ENCODE measurements at places on chromosomes 4 and X.

- no peak for DNase-seq
These were observed 120.1 kb downstream of the MANBA start for GRCh38 chr4:102640669-102641068.

GRCh38 chr4:149549911-149550310, 265.7 kb downstream of the IQCM start:
- DNase-seq: no peak

GRCh38 chrX:20680998-20681397, 414.3 kb upstream of the RPS6KA3 start:
- no peak for DNase-seq

- DNase-seq: peak; percentile 48
These were observed 49.2 kb upstream of the PRSS48 start for GRCh38 chr4:151227731-151228130.

DNA sequence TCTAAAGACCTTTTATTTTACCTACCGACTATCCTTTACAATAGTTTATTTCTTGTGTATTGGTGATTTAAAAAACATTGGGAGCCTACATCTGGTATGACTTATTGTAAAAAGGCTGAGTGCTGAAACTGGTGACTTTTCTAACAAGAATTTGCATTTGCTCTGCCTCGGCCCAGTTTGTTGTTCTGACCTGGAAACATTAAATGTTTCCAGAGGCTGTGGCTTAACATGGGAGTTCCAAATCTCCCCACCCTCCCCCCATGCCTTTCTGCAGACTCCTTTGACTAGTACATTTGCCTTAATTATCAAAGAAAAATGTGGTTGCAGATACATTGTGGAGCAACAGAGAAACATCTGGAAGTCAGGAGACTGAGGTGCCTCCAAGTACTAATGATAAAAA, 39.8 kb downstream of the SPCS3 start:
- peak; percentile 90 for DNase-seq

- no peak for DNase-seq
These were observed 107.1 kb upstream of the BMPR1B start for GRCh38 chr4:94650690-94651089.

DNA sequence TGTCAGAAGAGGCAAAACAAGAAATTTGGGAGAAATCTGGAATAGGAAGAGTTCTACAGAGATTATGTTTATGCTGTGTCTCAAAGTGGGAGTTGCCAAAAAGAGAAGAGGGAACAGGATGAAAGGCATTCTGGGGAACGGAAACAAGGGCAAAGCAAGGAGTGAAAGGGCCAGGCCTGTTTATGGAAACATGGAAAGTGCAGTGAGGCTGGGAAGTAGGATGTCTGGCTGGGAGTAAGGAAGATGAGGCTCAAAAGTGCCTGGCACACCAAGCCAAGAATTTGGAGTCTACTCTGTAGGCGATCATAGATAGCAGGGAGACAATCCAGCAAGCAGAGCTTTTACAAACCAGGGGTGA, 1.8 kb upstream of the CUL4B start:
- DNase-seq: no peak

DNA sequence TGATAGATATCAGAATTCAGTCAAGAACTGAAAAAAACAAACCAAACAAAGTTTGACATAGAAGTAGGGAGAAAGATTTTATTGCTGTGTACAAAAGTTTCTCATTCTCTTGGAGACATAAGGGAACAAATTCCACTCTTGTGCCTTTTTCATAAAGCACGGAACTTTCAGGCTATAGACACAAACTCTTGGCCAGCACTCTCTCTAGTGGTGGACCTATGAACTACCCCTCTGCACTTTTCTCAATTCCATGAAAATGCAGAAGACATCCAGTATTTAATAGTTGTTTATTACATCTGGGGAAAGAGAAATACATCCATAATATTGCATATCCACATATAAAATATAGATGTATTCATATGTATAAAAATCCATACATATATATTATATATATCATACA, 291.6 kb upstream of the HS3ST1 start:
- no peak for DNase-seq

DNA sequence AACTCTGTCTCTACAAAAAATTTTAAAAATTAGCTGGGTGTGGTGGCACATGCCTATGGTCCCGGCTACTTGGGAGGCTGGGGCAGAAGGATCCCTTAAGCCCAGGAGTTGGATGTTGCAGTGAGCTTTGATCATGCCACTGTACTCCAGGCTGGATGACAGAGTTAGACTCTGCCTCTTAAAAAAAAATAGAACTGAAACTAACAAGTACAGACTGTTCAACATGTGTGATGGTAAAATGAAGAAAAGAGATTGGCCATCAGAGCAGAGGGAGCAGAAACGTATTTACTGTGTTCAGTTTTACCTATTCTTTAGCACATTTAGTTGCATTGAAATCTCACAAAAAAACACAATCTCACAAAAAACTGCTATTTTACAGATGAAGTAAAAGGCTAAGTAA, 77.9 kb upstream of the NAP1L5 start:
- no peak for DNase-seq

GRCh38 chr4:61555789-61556188, 355.7 kb downstream of the ADGRL3 start:
- DNase-seq: no peak

DNA sequence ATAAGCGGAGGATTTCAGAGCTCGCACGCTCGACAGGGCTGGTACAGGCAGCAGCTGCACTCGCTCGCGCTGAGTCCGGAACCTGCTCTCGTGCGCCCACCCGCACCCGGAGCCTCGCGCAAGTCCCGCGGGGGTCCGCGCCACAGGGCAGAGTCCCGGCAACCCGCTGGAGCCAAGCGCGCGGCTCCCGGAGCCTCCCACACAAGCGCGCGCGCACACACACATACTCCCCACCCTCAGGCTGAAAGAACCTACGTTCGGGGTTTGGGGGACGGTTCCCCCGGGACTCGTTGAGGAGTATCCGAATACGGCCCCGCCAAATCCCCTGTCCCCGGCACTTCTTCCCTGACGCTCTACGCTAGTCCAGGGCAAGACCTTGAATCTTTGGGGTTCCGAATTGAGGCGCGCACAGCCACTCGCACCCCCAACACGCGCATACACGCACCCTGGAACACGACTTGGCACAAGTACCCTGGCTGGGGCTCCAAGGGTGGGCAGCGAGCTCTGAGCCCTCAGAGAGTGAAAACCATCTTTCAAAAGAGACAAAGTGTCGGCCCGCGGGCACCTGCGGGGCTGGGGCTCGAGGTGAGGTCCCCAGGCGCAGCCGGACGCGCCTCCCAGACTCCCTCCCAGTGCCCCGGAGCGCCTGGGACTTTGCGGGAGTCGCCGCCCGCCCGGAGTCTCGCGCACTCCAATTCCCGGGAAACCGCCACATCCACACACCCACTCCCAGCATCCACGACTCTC, 952 bp downstream of the ANOS1 start:
- no peak for DNase-seq

GRCh38 chrX:54695816-54696487, 102.1 kb downstream of the ITIH6 start:
- no peak for DNase-seq

GRCh38 chr4:54067166-54067565, 2.8 kb upstream of the CHIC2 start:
- peak; percentile 80 for DNase-seq

- no peak for DNase-seq
These were observed 50.7 kb downstream of the SNX12 start for GRCh38 chrX:71017396-71017939.

- no peak for DNase-seq
These were observed 239.1 kb downstream of the CHM start for GRCh38 chrX:85808217-85808616.

DNA sequence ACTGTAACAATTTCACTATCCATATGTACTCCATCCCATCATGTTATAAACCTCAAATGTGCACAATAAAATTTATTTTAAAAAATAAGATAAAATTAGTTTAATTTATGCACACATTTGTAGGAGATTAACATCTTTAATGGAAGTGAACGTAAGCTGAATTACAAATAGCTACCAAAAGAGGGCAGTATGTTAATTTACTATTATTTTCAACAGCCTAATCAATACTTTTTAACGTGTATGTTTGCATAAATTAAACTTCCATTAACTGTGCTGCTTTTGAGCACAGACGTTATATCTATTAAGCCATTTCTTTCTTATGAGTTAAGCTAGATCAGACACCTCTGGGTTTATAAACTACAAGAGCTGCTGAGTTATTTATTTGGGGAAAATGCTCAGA, 56.5 kb upstream of the PHKA2 start:
- no peak for DNase-seq

DNA sequence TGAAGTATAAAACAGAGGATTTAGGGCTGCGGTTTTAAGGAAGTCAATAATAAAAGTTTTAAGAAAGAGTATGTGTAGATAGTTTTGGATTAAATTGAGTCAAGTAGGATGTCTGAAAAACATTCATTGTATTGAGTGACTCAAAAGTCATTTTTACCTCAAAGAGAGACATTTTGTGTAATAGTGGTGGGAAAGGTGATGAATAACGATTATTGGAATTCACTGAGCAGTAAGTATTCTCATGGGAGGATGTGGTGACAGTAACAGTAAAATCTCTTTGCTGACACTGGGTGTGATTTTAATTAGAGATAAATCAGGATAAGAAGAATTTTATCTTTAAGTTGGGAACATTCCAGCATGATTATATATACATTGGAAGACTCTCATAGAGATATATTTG, 233.6 kb downstream of the PDHA2 start:
- no peak for DNase-seq

DNA sequence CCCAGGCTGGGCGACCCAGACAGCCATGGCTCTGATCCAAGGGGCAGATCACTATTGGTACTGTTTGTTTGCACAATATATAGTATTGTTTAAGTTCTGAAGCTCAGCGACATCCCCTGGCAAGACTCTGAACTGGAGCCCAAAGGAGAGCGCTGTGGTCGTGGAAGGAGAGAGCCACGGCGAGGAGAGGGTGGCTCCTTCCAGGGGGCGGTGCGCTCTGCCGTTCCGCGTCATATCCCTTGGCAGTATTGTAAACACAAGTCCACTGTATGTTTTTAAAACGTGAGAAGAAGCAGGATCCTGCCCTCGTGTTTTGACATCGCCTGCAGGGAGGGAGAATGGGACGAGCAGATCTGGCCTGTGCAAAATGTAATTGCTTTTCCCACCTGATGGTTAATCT, 185.5 kb downstream of the RAB28 start:
- DNase-seq: no peak

DNA sequence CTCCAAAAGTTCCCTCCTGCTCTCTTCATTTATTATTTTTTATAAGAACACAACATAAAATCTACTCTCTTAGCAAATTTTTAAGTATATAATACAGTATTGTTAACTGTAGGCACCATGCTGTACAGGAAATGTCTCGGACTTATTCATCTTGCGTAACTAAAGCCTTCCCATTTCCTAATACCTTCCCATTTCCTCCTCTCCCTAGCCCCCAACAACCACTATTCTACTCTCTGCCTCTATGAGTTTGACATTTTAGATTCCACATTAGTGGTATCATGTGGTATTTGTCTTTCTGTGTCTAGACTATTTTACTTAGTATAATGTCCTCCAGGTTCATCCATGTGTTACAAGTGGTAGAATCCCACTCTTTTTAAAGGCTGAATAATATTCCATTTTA, 15.8 kb upstream of the SYTL4 start:
- DNase-seq: no peak

DNA sequence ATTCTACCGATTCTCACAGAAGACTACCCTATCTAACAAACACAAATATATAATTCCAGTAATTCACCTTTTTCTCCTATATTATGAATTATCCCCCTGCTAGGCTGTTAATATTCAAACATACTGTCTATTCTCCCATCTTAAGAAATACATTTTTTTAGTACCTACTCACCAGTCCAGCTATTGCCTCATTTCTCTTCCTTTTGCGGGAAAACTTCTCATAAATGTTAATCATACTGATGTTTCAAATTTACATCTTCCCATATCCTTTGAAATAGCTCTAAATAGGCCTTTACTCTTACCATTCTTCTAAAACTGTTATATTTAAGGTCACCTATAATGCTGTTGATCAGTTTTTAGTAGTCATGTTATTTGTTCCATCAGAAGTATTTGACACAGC, 759.1 kb upstream of the SLIT2 start:
- no peak for DNase-seq

GRCh38 chr4:58166490-58166889, 1056.3 kb upstream of the IGFBP7 start:
- DNase-seq: no peak

DNA sequence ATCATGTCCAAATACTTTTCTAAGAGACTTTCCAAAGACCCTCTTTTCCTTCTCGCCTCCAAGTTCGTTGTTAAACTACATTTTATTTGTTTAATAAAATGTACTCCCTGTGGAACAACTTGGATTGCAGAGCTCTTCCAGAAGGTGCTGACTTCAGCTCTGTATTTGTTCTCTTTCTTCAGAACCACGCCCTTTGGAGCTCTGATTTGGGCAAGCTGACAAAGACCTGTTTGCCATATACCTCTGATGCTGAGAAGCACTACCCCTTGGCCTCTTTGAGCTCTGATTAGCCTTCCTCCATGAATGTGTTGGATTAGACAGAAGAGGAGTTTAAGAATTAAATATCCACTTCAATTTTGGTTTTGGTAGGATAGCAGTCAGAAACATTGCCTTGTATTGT, 815.1 kb upstream of the POU3F4 start:
- DNase-seq: no peak
